Hippocampal formation (tissue), 2 donors: ENCODE measurements at places on chromosomes 16 and 17.

DNA sequence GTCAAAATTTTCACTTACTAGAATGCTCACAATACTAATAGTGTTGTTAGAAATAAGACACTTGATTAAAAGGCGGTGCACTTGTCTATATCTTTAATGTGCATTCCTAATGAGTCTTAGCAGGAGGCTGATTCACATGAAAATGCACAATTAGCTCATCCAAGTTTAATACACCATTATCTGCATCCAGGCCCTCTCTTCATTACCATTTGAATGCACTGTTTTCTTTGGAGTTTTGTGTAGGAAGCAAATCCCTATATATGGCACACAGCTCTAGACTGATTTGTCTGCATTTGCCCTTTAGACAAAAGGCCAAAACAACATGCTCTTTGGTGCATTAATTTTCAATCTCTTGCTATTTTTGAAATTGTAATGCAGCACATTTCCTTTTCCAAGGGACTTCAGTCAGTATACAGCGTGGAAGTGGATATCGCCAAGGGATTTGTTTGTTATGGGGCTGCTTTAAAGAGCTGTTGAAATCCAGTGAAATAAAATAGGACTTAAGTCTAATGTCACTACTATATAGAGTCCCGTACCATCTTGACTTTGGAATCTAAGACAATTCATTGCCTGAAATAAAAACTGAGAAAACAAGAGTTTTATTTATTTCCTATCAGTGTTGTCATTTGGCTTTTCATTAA lies 257.6 kb upstream of the CPHXL start:
- DNase-seq: no peak

DNA sequence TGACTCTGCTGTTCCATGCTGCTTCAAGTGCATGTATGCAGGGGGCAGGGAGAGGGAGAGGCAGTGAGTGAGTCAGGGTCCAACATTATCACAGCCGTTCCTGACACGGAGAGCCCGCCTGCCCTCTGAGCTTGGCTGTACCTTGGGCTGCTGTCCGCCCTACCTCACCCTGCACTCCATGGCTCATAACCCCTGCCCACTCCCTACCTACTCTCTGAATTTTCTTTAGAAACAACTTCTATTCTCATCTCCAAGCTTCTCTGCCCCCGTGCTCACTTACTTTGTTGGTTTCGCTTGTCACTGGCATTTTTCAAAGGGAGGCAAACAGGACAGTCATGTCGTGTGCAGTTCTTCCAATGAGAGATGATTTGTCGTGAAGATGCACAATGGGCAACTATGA lies 74.4 kb upstream of the TRAP1 start:
- no peak for DNase-seq

DNA sequence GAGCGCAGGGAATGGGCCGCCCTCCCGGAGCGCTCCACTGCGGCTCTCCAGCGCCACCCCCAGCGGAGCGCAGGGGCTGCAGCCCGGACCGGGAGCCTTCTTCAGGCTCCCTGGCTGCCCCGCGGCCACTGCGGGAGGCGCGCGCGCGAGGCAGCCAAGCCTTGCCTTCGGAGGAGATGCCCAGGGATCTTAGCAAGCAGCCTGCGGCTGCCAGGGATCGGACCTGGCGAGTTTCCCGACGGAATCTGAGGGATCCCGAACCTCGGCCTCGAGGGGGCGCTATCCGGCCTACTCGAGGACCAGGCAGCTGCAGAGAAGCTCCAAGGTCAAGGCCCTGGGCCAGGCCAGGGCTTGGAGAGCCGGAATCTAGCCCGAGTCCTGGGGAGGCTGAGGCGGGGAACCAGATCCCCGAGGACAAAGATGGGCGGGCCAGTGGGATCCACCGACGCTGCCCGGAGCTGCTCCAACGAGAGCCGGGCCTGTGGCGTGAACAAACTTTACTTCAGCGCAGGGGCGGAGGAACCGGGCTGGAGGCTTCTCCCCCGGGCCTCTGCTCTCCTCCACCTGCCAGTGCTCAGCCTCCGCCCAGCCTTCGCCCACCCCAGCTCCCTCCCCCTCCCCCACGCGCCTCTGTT lies at the start of gene IRX6:
TSS of gene IRX6 (plus strand) at position 567 of the 635 bp plus-strand sequence. CDS start 889 bp downstream, outside the sequence.
- DNase-seq: no peak

GRCh38 chr16:17828012-17828411 lies 357.3 kb upstream of the XYLT1 start:
- no peak for DNase-seq

GRCh38 chr17:80824549-80825470 lies 166.8 kb upstream of the CHMP6 start:
- DNase-seq: no peak

- no peak for DNase-seq
Measured at GRCh38 chr17:41844971-41845370, 7.3 kb downstream of the KLHL10 start.

DNA sequence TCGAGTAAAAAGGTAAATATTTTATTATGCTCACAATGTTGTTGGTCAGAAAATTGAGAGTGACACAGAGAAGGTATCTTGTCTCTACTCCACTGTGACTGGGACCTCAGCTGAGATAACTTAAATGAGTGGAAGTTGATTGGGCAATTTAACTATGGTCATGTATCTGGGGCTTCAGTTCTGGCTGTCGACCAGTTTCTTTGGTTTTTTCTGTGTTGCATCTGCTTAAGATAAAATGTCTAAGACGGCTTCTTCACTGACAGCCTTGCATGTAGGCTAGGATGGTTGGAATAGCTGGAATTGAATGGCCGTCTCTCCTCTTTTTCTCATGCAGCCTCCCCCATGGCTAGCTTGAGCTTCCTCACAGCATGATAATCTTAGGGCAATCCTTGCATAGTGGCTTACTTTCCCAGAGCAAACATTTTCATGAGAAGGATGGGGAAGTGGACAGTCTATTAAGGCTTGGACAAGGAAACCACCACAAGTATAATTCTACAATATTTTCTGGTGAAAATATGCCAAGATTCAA lies 433.7 kb downstream of the KIF2B start:
- DNase-seq: no peak

DNA sequence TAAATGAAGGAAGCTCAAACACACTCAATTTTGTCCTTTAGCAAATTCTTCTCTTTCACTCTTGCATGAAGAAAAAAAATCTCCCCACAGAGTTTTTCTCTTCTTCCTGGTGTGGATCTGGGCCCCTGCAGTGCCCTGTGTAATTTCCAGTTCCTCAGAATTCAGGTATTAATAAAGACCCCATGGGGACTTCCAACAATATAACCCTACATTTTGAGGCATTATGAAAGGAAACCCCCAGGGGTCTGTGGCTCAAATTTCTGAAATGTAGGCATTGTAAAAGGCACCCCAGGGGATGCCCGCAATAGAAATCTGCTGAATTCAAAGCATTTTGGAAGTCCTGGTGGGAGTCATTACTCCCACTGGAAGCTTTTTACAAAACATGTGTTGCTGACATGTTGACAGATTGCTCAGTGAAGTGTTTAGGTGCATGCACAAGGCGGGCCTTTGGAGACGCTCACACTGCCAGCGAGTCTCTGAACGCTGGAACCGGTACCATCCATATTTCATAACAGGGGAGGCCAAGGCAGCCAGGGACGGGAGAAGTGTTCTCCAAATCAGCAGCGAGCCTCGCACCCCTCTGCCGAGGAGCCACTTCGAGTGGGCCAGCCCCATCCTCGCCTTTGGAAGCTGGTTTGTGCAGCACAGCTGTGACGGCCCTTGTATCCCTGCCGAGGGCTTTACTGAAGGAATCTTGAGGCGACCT lies 154.0 kb downstream of the ZNF423 start:
- no peak for DNase-seq

DNA sequence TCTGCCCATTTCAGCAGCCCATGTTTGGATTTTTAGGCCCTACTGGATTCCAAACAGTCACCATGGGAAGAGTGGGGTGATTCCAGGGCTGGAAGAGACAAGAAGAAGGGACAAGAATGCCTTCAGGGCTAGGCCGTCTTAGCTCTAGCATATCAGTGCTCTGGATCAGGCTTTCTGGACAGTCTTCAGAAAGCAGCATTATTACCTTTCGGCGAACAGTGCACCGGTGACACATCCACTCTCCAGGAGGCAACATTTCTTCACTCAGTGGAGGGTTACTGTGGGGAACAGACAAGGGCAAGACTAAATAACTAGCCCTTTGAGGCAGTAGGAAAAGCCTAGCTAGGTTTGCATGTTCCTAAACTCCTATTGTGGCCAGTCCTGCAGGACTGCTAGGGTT lies 23.9 kb upstream of the DHRS13 start:
- DNase-seq: no peak

DNA sequence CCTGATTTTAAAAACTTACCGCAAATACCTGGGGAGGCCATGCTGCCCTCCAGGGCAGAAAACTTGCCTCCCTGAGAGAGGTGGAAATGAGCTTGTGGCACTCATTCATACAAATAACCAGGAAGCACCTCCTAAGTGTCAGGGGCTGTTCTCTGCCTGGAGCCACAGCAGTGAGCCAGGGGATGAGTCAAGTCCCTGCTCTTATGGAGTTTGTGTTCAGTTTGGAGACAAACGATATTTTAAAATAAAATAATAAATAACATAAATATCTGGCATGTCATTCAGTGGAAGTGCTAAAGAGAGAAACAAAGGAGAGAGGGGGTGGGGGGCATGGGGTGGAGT lies 313.8 kb downstream of the C16orf95 start:
- DNase-seq: no peak

- no peak for DNase-seq
Measured at GRCh38 chr16:12802048-12802447, 1.6 kb downstream of the CPPED1 start.

GRCh38 chr16:89545044-89545830 lies 15.2 kb upstream of the RPL13 start:
- no peak for DNase-seq

DNA sequence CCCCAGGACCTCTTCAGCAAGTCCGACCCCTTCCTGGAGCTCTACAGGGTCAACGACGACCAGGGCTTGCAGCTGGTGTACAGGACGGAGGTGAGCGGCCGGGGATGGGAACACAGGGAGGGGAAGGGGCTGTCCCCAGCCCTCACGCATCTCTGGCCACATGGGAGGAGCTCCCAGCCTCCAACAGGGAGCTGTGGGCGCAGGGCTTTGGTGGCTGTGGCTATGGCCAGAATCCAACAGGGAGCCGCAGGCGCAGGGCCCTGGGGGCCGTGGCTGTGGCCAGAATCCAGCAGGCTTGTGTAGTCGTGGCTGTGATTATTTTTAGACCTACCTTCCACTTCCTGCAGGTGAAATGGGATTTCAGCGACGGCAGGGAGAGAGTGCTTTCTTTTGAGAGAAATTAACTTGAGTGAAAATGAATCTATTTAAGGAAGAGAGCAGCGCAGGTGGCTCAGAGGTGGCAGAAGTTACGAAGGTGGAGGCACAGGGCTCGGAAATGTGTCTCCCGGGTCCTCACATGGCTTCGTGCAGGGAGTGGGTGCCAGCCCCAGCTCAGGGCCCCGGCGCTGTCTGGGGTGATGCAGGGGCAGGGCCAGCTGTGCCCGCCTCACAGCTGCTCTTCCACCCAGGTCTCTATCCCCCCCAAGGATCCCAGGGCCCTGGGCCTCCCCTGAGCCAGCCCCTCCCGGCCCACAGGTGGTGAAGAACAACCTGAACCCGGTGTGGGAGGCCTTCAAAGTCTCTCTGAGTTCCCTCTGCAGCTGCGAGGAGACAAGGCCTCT lies 9.4 kb downstream of the CPNE7 start:
- no peak for DNase-seq

DNA sequence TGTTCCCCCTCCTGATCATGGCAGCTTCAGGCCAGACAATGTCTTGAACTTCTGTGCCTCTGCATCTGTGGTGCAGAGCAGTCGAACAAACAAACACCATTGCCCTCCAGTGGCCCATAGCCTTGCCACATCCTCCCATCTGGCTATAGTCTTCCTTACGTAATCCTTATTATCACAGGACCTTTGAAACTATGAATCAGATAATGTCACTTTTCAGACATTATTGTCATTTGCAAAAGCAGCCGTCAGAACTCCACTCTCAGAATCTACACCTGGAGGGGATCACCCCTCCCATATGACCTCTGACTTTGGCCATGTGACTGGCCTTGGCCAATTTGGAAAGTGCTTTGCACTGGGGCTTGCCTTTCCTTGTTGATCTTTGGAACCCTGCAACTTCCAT lies 387.3 kb downstream of the MAF start:
- no peak for DNase-seq

GRCh38 chr17:55265311-55266021 lies 706 bp downstream of the HLF start:
- no peak for DNase-seq
